ENCODE measurements at places on chromosomes 6 and 20.

DNA sequence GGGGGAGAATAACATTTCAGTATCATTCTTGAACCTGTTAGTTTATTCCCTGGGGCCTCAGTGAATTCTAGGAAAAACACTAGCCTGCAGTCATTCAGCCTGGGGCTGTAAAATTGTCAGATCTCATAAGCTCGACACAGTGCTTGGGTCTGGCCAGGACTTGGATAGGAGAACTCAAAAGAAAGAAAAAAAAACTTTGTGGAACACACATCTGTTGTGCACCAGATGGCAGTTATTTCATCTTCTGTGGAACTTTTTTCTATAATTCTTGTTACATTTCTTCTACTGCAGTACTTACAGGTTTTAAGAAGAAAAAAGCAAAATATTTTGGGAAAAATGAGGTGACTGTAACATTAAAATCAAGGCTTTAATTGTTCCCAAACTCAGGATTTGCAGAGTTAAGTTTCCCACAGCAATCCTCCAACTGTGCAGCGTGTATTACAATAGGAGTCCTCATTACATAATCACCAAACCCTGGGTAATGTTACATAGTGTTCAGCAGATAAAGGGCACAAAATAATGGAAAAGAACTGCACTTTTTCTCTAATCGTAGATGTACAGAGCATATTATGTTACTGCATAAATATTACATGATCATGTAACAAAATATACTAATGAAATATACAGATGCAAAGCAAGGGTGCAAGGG, 531.1 kb upstream of the CITED2 start:
- DNase-seq, result no peak

DNA sequence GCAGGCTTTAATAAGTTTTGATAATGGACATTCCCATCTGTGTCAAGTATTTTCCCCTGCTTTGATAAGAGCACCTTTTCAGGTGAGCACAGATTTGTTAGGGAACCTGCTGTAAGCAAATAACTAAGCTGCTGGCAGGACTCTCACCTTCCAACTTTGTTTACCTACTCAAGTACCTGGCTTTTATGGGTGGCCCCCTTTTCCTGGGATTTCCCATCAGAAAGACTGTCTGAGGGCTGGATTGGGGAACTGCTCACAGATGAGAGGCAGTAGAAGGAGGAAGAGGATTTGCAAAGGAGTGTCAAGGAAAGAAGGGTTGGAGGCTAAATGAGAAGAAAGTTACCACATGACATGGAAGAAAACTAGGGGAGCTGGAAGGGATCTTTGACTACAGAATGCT, 210.1 kb upstream of the RIMS1 start:
- DNase-seq, result no peak

- DNase-seq, result no peak
These were observed 28.8 kb upstream of the GGTLC1 start for GRCh38 chr20:24017458-24017755.

DNA sequence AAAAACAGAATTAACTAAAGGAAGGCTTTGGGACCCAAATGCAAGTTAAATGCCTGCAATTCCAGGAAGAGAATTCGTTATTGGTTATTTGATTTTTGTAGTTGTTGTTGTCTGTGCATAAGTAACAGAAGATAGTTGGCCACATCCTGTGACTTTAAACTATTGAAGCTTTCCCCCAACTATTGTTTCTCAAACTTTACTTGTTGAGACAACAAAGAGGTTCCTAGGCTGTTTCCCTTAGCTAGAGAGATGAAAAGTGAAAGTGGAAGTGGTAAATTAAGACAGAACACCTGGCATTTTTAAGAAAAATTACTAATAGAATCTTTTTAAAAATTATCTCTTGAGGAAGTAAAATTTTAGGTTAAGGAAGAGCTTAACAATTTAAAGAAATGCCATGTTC, 525.2 kb downstream of the PKHD1 start:
- no peak for DNase-seq

DNA sequence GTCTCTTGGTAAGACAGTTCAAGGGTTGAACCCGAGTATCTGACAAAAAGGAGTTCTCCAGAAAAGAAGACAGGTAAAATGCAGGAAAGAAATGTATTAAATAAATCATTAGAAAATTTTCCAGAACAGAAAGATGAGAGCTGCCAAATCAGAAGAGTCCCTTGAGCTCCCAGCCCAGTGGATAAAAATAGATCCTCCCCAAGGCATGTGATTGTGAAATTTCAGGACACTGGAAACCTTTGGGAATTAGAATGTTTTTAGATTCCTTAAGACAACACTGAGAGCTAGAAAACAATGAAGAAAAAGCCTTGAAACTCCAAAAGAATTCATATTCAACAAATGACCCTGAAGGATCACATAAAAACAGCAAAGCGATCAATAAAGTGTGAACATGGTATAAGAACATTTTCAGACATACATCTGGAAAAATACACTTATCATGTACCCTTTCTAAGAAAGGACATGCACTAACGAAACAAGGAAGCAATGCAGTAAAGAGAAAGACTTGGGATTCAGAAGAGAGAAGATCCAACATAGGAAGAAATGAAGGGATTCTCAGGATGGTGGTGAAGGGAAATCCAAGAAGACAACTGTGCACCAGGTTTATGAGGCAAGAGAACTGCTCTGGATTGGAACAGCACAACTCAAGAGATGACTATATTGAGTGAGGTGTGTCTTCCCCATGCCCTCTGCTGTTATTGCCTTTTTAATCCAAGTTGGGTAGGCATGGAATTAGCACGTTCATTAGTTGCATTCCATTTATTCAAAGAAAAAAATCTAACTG, 390.4 kb downstream of the SYNE1 start:
- no peak for DNase-seq

- peak; percentile 57 for DNase-seq
These were observed 11.0 kb downstream of the POU3F2 start for GRCh38 chr6:98845211-98846020.

DNA sequence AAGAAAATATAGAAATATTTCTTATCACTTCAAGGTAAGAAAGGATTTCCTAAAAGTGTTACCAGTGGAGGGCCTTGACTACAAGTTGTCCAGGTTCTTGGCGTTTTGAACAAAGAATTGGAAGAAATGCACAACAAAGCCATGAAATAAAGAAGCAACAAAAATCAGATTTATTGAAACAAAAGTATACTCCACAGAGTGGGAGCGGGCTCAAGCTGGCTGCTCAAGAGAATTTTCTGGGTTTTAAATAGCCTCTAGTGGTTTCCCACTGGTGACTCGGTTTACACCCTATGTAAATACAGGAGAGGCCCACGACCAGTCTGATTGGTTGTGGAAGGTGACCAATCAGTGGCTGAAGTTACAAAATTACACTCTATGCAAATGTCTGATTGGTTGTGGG, 64.2 kb downstream of the SAMD3 start:
- DNase-seq, result no peak

- DNase-seq, result no peak
These were observed 51.4 kb downstream of the HS3ST5 start for GRCh38 chr6:114291428-114291827.

DNA sequence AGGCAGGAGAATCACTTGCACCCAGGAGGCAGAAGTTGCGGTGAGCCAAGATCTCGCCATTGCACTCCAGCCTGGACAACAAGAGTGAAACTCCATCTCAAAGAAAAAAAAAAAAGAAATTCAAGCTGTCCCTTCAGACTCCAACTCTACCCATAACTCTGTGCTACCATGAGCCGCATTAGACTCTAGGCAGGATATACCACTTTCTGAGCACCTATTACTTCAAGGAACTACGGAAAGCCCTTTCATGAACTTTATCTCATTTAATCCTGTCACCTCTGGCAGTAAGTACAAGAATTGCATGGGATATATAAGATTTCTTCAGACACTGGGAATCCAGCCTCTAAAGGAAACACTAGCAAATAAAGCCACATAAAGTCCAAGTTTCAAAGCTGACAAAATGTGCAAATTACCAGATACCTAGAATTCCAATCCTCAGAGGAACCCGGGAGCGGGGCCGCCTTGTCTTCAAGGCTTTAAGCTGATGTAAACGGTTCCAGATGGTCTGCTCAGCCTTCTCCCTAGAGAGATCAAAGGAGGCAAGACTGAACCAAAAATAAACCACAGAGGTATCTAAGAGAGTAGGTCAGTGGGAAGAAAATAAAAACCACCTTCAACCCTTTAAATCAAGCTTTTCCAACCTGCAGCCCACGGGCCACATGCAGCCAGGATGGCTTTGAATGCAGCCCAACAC, 9.4 kb downstream of the CDK5RAP1 start:
- DNase-seq, result no peak

GRCh38 chr20:667351-668034, 8.1 kb downstream of the SCRT2 start:
- peak; percentile 44 for DNase-seq

DNA sequence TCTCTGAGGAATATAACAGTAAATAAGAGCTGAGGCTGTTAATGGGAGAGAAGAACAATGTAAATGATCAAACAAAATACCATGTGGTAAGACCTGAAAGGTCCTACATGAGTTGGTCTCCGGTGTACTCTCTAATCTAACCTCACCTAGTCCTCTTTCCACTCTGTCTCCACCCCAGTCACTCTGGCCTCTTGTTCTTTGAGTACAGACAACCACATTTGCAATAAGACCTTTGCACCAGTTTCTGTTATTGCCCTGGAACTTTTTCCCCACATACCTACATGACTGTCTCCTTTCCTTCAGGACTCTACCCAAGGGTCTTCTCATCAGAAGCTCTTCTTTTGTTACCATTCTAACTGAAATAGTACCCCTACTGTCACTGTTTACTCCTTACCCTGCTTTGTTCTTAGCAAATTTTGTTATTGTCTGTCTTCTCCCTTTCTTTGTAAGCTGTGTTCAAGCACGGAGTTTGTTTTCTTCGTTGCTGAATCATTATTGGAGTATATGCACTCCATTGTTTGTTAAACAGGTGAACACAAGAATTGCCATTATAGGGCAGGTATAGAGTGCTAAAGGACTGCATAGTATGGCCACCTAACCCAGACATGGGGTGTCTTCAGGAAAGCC, 37.3 kb downstream of the MAPK14 start:
- no peak for DNase-seq

DNA sequence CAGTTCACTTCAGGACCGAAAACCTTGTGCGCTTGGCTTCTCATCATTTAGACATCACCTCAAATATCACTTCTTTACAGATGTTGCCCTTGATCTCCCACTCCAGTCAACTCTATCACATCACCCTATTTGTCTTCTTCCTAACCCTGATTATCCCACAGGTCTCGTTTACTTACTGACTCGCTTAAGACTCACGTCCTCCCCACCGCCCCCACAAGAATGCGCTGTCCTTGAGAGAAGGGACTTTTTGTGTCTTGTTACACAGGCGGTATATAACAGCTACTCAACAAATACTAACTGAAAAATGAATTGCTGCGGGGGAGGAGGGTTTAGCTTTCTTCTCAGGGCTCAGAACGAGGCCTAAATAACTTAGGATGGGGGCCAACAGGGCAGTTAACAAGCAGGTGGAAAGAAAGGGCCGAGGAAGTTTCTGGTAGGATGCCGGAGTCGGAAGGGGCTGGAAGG, 527 bp downstream of the TOMM34 start:
- DNase-seq, result peak; percentile 63

GRCh38 chr6:31568537-31568961, 3.5 kb upstream of the LTA start:
- no peak for DNase-seq

GRCh38 chr6:170266061-170266825, 24.6 kb downstream of the DLL1 start:
- DNase-seq, result no peak

DNA sequence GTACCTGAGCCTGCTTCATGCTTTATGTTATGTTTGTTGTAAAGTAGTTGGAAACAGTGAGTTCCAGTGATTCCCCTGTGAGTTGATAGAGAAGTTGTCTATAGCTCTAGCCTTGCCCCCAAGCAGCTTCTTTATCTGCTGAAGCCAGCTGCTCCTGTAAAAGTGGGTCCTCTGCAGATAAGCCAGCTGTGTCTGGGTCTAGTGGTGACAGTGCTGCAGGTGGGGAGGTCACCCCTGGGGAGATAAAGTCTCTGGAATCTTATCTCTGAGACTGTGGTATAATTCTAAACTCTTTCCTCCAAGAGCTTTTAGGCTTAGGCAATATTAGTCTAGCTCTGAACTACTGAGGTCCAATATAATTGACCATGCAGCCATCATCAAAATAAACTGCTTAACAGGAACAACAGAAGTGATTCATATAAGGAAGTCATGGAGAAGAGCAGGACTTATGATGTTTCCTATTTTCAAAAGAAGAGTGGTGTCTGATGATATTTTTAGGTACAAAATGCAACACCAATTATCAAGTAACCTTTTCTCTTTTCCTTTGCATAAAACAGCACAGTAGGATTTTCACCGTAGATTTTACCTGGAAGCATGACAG, 44.2 kb upstream of the TMEM217 start:
- no peak for DNase-seq

GRCh38 chr6:136889271-136890193, 32.6 kb upstream of the SLC35D3 start:
- DNase-seq, result no peak

GRCh38 chr6:138907167-138907566, 80.9 kb downstream of the REPS1 start:
- no peak for DNase-seq

DNA sequence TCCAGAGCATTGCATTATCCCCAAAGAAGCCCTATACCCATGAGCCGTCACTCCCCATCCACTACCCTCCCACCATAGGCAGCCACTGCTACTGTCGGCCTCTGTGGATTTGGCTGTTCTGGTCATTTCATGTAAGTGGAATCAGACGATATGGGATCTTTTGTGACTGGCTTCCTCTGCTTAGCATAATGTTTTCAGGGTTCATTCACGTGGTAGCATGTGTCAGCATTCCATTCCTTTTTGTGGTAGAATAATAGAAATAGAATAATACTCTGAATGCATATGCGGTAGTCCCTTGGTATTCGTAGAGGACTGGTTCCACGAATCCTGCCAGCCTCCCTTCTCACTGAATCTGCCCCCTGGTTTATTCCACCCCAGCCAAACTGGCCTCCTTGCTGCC, 402.6 kb upstream of the SULF2 start:
- DNase-seq, result no peak

- no peak for DNase-seq
These were observed 257.4 kb downstream of the PLCB1 start for GRCh38 chr20:8389381-8390036.

DNA sequence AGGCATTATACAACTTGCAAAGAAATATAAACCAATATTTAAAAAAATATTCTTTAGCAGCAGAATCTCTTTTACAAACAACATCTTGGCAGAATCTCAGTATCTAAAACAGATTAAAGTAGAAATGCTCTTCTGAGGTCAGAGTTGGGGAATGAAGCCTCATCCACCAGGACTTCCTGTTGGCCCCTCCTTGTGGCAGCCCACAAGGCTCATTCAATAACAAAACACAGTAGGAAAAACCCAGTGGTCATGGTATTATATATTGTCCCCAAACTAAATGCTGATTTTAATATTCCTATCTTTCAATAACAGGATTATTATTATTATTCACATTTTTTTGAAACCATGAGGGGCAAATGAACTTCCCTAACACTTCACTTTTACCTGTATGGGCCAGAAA, 368.6 kb downstream of the BTBD9 start:
- no peak for DNase-seq

GRCh38 chr20:59403261-59403961, 103.0 kb downstream of the EDN3 start:
- DNase-seq, result peak; percentile 46
